Mucosa of descending colon (tissue), 3 donors: ENCODE measurements at places on chromosomes 4 and X. TPM values are rescaled to one million over a fixed set of nuclear protein-coding genes. Genes with fewer than 3 reads are reported as not detected.
A peak's percentile ranks its signal among the peaks of the same experiment; 100 is the strongest.

Gene PAQR3
- total RNA-seq: 11.3 TPM

Gene GPC3
- 0.55 TPM for total RNA-seq

Gene MBNL3
- 40.6 TPM for total RNA-seq

Gene RAB33A
- 0.55 TPM for total RNA-seq

Gene BEX1
- total RNA-seq: 7.3 TPM

Gene ADAM29
- not detected for total RNA-seq

GRCh38 chr4:136277741-136278140 is 1254.6 kb downstream of the PCDH18 start:
- no peak for DNase-seq

GRCh38 chr4:39616651-39617050 is 22.0 kb downstream of the SMIM14 start:
- DNase-seq: no peak

GRCh38 chr4:22348410-22348809 is 167.5 kb downstream of the ADGRA3 start:
- no peak for DNase-seq

GRCh38 chr4:70505151-70505748 is 13.1 kb upstream of the AMTN start:
- peak; percentile 70 for DNase-seq

DNA sequence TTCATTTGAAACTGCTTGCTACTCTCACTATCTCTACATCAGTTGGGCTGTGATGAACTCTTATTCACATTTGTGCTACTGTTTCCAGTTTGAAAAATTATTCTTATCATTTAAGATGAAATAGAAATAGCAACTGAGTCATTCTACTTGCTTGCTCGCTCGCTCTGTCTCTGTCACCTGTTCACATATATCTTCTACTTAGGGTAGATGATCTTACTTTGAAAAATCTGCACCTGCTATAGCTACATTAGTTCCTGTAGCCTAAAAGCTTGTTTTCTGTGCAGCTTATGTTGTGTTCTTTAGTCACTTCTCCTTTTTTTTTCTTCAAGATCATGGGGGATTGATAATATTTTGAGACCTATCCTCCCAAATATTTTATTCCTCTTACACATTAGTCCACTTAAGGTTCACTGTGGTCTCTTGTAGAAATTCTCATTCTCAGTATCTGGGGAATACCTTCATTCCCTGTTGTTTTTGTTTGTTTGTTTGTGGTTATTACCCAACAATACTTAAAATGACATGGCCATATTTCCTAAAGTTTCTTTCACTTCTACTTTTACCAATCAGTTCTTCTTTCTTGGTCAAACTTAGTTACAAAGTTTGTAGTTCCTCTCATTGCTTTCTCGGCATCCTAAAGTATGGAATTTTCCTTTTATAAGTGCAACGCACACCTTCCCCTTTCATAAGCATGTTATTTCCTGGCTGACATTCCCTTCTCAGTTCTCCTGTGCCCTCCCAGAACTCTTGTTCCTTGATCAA is 36.5 kb downstream of the CLCN5 start:
- no peak for DNase-seq

GRCh38 chr4:83731609-83732008 is 195.7 kb downstream of the GPAT3 start:
- no peak for DNase-seq

- DNase-seq: no peak
These were observed 172.5 kb upstream of the GATB start for GRCh38 chr4:151933122-151933827.

GRCh38 chr4:85673540-85673939 is 198.6 kb downstream of the ARHGAP24 start:
- no peak for DNase-seq

DNA sequence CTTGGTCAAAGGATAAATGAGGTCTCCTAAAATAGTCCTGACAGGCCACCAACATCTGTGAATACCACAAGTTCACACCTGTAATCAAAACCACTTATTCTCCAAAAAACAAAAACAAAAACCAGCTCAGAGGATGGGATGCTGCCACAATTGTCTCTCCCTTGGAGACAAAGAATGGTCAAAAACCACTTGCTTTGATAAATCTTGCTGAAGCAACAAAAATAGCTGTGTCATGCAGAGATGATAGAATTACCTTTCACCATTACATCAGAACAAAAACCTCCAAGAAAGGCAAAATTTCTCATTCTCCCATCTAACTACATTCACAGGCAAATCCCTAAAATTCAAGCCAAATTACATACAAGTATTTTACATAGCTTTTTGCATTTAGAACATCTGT is 180.4 kb downstream of the MAML3 start:
- DNase-seq: no peak

GRCh38 chr4:113610537-113610936 is 151.0 kb downstream of the CAMK2D start:
- no peak for DNase-seq

DNA sequence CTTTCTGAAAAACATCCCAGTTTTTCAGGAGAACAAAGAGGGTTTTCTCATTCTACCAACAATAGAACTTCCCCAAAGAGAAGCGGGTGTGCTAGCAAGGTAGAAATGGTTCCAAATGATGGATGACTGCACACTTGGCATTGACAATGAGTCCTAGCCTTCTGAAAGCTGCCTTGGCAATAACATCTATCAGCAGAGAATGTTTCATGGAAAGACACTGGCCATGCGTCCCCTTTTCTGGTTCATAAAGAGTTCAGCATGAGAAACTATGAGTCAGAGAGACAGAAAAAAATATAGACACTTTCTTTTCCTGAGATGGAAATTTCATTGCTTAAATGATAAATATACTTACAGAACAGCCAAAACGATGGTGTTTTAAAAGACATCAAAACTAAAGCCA is 236.9 kb upstream of the PRKX start:
- no peak for DNase-seq

GRCh38 chr4:123830930-123831329 is 434.3 kb downstream of the SPRY1 start:
- no peak for DNase-seq

DNA sequence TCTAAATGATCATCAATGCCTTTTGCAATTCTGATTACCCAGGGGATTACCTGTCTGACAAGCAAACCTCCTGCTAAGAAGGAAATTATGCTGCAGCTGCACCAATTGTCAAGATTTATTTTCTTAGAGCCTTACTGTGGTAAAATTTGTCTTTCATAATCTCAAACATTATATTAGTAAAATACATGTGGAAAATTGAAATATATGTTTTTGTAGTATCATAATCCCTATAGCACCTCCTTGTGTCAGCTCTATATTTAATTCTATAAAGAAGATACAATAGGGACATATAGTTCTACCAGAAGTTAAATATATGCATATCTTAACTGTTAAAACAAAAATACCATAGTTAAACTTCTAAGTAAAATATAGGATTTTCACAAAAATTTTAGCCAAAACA is 655.6 kb upstream of the PCDH10 start:
- DNase-seq: no peak

- no peak for DNase-seq
These were observed 97.4 kb downstream of the AASDH start for GRCh38 chr4:56289934-56290333.

DNA sequence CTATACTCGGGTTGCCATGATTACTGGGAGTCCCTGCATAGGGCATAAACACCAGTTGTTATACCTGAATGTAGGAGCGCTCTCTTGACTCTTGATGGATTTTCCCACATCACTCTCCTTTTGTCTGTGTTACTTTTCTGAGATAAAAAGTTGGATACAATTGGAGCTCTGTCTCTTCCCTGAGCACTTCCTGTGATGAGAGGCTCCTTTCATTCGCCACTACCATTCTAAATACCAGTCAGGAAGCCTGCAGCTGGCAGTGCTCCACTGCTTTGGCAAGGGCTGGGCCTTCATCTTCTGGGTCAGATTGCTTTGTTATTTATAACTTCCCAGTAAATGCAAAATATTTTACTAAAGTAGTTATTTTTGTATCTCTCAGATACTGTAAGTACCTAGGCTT is 13.9 kb downstream of the TCEANC start:
- no peak for DNase-seq
